ENCODE measurements at places on chromosomes 6 and 20. TPM values are rescaled to one million over a fixed set of nuclear protein-coding genes. Genes with fewer than 3 reads are reported as not detected.

Gene GLP1R
- 1.3 TPM for polyA plus RNA-seq

DNA sequence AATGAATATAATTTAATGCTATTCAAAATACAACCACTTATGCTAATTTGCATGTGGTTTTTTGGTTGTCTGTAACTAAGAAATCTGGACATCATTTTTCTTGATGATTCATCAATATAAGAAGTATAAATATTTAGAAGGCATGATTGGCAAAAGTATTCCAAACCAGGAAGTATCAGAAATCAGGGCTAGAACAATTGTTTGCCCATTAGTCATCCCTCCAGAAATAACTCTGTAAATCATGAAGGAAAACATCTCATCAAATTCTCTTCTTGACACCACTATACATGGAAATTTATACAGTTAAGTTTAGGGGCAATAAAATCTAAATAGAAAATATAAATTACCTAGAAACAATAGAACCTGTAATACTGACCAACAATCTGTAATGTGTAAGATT, 554.7 kb upstream of the HS3ST5 start:
- DNase-seq, result no peak

DNA sequence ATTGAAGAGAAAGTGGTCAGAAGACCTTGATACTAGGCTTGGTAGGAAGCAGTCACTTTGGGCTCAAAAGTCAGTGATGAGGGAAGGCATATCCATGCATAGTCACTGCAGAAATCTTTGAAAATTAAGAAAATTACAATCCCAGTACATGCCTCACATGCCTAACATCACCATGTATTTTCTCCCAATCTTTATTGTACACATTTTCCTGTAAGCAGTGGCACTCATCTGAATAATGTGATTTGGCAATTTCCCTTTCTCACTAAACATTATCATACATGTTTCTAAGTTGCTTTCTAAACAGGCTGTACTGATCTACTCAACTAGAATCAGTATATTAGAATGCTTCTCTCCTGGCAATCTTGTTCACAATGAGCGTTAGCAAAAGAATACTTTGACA, 280.7 kb upstream of the SUPT3H start:
- no peak for DNase-seq

DNA sequence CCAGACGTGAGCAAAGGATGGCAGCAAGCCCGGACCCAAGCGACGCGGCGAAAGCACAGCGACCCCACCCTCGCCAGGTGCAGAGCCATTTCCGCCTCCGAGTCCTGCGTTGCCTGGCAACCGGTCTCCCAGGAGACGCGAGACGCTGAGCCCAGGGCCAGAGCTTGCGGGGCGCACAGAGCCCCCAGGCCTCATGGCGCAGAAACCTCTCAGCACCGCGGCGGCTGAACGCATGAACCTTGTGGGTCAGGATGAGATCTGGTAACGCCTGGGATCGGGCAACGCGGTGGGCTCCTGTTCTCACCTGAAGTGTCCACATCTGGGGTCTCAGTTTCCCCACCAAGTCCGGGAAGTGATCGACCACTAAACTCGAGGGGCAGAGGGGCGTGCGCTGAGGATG, 77.7 kb downstream of the ANKRD60 start:
- no peak for DNase-seq

DNA sequence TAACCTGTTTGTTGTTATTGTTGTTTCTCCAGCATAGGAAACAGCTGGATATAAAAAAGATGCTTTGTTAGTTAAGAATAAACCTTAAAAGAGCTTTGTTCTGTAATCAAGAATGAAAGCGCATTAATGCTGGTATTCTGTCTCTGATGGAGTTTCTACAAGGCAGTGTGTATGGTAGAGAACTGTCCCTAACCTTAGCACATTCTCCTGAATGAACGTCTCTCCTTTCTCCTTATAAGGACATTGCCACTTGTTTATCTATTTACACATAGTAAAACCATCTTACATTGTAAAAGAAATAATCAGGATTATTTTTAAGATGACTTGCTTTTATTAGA, 33.8 kb upstream of the LCA5 start:
- DNase-seq, result no peak

DNA sequence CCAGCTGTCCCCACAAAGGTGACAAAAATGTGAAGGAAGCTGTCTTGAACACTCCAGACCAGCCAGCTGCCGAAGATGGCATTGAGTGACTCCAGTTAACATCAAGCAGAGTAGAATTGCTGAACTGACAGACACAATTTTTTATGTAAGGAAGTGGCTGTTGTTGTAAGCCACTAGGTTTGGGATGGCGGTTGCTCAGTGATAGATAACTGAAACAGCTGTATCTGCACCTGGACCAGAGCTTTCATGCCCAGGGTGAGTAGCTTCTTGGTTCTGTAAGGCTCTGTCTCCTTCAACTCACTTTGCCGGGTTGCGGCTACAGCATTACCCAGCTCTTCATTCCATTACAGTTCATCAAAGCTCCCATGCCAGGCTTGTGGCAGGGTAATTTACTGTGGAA, 49.7 kb upstream of the DDR1 start:
- DNase-seq, result no peak
